Right cardiac atrium (tissue), 5 donors: ENCODE measurements at places on chromosomes 3 and 15.

- no peak for DNase-seq
Observed at GRCh38 chr3:194730365-194730764, 44.7 kb downstream of the FAM43A start.

GRCh38 chr3:39102504-39103323 is 4.7 kb downstream of the GORASP1 start:
- DNase-seq: no peak

DNA sequence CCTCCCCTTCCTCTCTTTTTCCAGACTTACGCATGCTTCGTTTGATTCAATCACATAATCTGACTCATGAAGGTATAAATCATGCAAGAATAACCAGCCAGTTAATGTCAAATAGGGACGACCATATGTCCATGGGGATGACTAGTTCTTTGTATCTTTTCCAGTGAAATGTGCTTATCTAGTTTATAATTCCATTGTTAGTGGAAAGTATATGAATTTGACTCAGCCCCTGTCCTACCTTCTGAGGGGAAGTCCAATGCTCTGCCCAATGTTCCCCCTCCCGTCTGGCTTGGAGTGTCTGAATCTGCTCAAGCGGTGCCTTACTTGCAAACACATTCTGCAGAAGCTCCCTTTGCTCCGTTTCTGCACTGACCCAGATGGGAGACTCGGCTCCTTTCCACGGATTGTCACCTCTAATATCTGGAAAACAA is 55.0 kb upstream of the EPHB3 start:
- no peak for DNase-seq

DNA sequence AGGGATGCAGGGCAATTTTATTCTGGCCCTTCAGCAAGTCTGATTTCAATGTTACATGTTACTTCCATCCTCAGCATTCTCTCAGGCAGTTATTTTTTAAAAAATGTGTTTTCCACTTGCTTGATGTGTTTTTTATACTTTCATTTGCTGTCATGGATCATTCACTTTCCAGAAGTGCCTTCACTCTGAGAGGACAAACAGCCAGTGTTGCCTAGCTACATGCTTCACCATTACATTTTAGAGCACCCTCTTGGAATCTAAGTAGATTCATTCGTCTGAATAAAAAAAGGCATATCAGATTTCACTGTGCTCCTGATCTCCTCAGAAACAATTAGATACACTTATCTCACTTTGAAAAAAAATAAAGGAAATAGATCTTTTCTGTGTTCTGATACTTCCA is 93.6 kb upstream of the POU1F1 start:
- DNase-seq: no peak

DNA sequence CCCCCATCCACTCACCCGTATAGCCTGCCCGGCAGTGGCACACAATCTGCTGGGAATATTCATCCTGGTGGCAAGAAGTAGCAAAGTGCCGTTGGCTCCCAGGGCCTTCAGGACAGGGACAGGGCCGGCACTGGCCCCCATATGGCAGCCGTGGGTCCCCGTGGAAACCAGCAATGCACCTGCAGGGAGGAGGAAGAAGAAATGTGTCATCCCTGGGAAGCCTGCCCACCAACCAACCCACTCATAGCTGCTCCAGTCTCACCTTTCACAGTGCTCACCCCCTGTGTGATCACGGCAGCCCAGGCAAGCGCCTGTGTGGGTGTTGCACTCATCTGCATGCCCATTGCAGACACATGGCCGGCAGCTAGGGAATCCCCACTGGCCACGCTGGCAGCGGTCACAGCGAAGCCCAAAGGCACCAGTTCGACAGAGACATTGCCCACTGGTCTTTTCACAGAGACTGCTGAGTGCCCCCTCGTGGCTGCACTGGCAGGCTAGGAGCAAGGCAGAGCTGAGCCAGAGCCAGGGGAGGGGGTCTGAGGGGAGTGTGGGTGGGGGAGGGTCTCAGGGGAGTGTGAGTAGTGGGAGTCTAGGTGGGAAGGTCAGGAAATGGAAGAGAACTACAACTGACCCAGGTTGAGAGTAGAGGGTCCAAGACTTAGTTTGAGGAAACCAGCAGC is 4.5 kb upstream of the USP19 start:
- no peak for DNase-seq

- no peak for DNase-seq
Observed at GRCh38 chr15:90160781-90161727, 40.1 kb upstream of the SEMA4B start.

DNA sequence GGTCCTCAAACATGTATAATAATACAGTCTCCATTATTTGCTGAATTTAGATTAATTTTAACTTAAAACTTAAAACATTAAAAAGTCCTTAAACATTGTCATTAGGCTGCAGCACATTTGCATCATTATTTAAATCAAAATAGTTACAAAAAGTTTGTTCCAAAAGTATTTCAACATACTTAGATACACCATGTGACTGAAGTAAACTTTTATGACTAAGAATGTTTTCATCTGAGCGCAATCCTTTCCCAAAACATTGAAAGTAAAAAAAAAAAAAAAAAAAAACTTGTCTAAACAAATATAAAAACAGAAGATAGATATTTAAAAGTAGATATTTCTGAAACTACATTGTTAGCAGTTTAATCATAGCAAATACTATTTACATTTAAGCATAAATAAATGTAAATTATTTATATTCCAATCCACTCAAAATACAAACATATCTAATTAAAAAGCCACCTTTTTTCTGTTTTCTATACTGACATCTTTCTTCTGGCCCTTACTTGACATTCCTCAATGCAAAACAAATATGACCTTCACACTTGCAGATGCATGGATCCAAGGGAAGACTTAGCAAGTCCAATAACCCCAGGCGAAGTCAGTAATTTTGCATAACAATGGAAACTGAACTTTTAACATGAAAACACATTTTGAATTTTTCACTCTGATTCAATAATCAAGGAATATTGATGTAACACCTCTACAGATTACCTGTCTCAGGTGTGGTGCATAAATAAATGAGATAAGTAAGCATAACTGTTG is 10.3 kb downstream of the FAM227B start:
- no peak for DNase-seq
